ENCODE measurements at places on chromosomes 2 and 18.

DNA sequence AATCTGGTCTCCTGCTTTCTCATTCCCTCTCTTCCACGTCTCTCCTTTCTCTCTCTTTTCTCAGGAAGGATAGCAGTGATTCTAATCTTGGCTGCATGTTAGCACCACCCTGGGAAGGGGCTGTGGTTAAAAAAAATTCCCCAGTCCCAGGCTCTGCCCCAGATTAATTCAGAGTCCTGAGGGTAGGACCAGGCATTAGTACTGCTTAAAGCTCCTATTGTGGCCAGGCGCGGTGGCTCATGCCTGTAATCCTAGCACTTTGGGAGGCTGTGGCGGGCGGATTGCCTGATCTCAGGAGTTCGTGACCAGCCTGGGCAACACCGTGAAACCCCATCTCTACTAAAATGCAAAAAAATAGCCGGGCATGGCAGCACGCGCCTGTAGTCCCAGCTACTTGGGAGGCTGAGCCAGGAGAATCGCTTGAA lies 35.4 kb upstream of the EML4 start:
- DNase-seq: no peak

DNA sequence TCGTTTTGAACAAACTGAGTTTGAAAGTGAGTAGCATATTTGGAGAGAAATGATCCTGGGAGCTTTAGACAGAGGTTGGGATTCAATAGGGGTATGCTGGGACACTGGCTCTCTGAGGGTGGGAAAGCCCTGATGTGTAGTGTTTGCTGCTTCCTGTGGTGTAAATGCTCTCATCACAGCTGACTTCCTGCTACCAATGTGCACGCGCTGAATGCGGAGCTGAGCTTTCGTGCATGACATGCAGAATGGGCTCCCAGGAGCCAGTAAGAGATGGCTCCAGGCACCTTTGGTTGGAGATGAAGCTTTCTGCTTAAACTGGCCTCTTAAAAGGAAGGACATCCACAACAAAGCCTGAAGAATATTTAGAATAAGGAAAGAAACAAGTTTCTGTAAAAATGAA lies 224.1 kb upstream of the CCDC150 start:
- DNase-seq: no peak

DNA sequence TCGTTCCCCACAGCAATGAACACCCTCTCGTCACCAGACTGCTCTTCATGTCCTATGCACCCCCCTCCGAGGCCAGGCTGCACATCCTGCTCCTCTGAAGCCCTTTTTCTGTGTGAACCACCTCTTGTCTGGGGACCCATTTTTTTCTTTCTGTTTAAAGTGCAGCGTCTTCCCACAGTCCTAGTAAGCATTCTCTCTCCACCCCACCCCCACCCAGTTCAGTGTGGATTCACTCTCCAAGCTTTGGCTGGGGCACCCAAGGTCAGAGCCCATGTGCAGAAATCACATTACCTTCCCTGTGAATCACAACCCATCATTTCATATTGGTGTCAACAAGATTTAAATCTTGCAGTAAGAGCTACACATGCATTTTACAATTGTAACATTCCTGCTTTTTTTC lies 26.4 kb upstream of the PKDCC start:
- no peak for DNase-seq

DNA sequence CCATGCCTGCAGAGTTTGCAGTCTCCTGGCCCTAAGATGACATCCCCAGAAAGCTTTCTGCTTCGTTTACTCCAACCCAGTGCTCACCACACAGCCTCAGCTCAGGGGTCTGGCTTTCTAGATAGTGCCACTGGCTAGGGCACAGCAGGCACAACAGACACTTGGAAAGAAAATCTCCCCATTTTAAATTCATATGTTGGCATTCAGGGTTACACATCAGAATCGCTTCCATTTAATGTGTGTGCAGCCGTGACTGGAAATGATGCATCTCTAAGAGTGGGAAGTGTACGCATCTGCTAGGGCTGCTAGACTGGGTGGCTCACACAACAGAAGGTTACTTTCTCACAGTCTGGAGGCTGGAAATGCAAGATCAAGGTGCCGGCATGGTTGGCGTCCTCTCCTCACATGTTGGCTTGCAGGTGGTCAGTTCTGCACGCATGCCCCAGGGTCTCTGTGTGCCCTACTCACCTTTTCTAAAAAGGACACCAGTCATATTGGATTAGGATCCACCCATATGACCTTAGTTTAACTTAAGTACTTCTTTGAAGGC lies 329.4 kb upstream of the RAB12 start:
- no peak for DNase-seq

GRCh38 chr2:9965119-9965822 lies 13.8 kb downstream of the GRHL1 start:
- DNase-seq: no peak

DNA sequence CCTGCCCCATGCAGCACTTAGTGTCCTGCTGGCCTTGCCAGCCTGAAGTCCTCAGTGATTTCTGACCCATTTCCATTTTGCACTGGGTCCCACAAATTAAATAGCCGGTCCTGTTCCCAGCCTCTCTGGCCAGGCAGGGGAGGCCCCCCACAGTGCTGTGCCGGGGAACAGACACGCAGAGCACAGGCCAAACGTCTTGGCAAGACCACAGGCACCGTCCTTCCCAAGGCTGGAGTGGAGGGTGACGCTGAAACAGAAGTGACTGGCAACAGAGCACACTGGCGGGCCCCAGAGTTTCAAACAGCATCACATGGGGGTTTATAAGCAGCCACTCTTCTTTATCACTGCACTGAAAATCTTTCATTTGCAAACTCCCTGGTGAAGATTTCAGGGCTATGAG lies 52.2 kb downstream of the EDAR start:
- DNase-seq: no peak

DNA sequence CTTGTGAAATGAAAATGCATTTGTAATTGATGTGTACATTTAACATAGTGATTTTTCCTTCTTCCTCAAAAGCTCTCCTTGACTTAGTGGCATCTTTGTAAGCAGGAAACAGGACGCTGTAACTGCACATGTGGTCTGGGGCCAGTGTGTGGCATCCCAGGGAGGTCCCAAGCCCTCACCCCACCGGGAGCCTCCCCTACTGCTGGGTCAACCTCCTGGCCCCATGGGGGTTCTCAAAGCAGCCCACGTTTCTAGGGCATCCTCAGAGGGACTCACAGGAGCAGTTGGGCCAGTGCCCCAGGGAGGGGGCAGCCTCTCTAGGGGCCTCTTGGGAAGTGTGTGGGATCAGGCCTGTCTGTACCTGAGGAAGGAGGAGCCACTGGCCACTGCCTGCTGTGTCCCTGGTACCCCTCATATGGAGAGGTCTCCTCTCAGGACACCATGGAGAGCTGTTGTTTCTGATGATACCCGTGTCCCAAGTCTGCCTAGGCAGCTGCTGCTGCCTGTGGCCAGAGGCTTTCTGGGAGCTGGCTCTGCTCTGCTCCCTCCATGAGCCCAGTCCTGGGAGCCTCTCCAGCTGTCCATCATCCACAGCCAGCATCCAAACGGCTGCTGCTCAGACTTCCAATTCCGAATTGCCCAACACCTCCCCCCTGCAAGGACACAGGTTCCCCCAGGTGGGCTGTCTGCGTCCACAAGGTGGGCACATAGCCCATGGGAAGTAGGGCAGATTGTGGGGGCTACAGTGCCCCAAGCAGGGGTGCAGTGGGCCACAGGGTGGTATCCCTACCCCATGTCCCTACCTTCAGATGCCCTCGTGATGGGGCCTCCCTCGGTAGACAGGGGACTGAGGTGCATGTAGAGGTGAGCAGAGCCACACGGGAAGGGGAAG lies 13.4 kb downstream of the ARHGEF4 start:
- DNase-seq: no peak

Data from stimulated activated effector memory CD8-positive, alpha-beta T cell treated with anti-CD3 and anti-CD28 coated beads, Interleukin-12 subunit alpha, Interleukin-12 subunit beta, amount 100 ng/mL, for 72 hours (primary cell).